Stimulated activated CD8-positive, alpha-beta memory T cell treated with anti-CD3 and anti-CD28 coated beads, Interleukin-7, amount 100 ng/mL, for 1 hour (primary cell): ENCODE measurements at places on chromosomes 1 and 21.

DNA sequence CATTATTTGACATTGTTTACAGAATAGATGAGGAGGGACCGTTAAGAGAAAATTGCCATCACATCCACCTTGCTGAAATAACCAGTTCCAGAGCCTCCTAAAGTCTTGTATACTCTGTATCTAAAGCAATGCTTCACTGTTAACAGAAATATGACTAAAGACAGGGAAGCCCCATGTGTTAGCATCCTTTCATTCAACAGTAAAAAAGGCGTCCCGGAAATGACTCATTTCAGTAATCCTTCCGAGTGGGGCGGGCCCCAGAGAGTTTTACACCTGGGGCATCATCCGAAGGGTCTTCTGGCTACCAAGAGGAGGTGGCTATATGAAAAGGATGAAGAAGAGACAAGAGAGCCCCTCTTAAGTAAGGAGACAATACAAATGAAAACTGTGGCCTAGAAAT, 227.2 kb downstream of the SLC45A1 start:
- no peak for DNase-seq

- DNase-seq, result no peak
Measured at GRCh38 chr1:147808025-147808424, 47.6 kb upstream of the GJA5 start.

GRCh38 chr1:211870156-211870555, 39.6 kb upstream of the LPGAT1 start:
- DNase-seq, result no peak

DNA sequence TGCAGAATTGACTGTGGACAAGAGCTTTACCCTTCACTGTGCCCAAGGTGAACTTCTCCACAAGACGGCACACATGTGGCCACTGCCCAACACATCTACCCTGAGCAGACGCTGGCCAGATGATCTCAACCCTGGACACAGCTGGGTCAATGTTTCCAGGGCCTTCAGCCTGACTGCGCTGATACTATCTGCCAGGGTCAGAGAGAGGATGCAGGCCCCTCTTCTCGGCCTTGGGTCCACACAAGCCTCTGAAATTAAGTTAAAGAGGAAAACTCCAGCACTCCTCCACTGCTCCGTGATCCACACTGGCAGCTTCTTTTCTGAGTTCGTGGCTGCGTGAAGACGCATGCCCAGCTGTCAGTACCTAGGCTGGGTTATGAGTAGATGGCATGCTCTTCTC, 58.1 kb downstream of the GLIS1 start:
- no peak for DNase-seq

DNA sequence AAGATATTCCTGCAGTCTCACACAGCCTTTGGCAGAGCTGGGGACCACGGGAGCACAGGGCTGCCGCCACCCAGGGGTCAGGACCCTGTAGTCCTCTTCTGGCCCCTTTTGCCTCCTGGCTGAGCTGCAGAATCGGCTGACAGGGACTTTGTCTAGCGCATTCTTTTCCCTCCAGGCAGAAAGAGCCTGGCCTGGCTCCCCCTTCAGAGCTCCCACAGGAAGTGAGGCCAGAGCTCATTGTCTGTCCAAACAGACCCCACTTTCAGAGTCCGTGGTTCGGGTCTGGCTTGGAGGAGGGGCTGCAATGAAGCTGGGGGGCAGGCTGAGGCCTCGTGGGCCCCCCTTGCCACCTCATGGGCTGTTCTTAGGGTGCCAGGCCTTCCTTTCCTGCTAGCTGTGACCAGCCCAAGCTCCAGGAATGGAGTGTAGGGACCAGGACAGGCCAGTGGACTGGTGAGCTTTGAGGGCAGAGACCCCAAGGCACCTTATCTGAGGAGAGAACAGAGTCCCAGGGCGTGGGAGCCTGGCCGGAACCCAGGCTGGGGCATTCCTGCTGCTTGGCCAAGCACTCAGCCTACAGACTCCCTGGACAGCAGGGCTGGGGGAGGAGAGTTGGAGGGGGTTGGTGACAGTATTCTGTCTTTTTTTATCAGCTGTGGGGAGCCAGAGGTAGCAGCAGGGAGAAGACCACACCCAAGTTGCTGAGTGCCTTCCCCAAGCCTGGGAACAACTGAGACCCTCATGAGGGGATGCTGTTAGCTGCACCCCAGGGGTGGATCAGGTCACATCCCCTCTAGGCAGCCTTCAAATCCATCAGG, 4.7 kb downstream of the CELSR2 start:
- DNase-seq, result no peak

DNA sequence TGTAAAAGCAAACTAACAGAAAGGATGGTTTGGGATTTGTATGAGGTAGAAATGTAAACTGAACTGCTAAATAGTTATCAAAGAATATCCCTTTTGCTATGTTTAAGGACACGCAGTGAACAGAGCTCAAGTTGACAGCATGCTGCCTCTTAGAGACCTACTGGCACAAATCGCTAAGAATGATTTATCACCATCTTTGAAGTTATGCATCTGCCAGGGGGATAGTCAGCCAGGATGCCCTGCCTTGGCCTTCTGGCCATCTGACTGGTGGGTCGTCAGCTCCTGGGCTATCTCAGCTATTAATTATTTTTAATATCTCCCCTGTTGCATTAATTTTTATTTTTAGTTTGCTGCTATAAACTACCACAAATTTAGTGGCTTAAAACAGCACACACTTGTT, 334.8 kb upstream of the KAZN start:
- DNase-seq, result no peak

GRCh38 chr1:15577691-15578090, 7.2 kb downstream of the AGMAT start:
- no peak for DNase-seq

GRCh38 chr1:185426848-185427247, 109.8 kb upstream of the IVNS1ABP start:
- no peak for DNase-seq

- DNase-seq, result no peak
Measured at GRCh38 chr1:203276916-203277545, 28.3 kb upstream of the BTG2 start.

GRCh38 chr1:172360985-172361384, 59.5 kb upstream of the C1orf105 start:
- DNase-seq, result no peak

- no peak for DNase-seq
Measured at GRCh38 chr21:26581818-26582217, 8.7 kb upstream of the CYYR1 start.

DNA sequence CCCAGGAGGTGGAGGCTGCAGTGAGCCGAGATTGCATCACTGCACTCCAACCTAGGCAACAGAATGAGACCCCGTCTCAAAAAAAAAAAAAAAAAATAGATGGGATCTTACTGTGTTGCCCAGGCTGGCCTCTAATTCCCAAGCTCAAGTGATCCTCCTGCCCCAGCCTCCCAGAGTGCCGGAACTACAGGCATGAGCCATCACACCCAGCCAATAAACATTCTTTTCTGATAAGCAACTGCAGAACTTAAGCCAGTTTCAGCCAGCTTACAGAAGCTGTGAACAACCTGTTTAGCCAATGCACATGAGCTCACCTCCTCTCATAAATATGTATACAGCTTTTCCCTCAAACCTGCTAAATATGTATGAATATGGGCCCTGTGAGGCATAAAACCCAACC, 3.1 kb upstream of the MIIP start:
- no peak for DNase-seq

GRCh38 chr1:47684518-47684917, 246.7 kb downstream of the FOXD2 start:
- DNase-seq, result no peak

- no peak for DNase-seq
Measured at GRCh38 chr1:12359359-12360133, 129.7 kb downstream of the VPS13D start.

GRCh38 chr21:14533499-14534428, 12.4 kb downstream of the SAMSN1 start:
- no peak for DNase-seq

GRCh38 chr1:50620680-50621329, 197.6 kb upstream of the DMRTA2 start:
- no peak for DNase-seq

DNA sequence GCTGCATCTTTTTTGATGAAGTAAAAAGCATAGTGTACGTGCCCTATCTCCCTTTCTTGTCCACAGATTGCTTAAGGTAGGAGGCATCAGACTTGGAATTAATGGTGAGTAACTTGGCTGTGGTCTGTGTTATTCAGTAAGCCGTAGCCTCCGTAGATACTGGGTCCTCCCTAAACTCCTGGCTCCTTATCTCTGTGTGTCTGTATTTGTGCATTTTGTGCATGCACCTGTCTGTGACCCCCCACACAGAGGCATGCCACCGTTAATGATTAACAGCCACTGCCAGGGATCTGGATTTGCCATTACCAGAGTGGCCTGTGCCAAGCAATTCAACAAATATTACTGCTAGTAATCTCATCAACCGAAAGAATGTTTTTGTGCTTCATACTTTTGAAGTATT, 31.9 kb downstream of the MAP3K21 start:
- no peak for DNase-seq

GRCh38 chr1:172453607-172454006, 9.7 kb upstream of the PIGC start:
- DNase-seq, result no peak

GRCh38 chr1:66351478-66351877, 182.5 kb upstream of the SGIP1 start:
- DNase-seq, result no peak

- no peak for DNase-seq
Measured at GRCh38 chr1:89622895-89623294, 10.0 kb upstream of the LRRC8C start.

DNA sequence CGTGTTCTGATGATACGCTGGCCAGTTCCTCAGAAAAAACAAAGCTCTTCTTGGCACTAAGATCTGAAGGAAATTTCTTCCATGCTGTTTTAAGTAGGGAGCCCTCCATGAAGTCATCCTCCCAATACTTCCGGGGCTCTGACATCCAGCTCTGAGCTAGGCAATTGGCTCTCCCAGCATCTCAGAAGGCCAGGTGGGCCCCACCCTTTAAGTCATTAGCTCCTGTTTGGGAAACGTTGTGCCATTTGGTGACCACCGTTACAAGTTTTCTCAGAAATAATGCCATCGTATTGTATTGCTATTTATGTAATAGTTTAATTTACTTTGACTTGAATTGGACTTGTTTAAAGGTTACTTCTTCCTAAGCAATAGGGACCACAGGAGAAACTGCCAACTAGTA, 130.3 kb upstream of the EDN2 start:
- DNase-seq, result no peak

DNA sequence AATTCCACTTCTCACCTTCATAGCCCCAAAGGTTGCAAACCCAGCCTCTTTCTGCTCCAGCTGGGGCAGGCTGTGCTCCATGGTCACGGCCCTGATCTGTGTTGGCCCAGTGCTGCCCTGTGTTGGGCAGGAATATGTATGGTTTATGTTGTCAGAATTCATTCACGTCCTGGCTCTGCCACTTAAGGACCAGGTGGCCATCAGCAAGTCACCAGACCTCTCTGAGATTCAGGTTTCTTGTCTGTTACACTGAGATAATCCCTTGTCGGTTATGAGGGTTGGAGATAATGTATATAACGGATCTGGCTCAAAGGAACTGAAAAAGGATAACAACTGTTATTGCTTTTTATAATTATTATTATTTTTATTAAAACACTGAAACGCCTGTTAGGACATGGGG, 39.1 kb upstream of the SELENON start:
- DNase-seq, result no peak

DNA sequence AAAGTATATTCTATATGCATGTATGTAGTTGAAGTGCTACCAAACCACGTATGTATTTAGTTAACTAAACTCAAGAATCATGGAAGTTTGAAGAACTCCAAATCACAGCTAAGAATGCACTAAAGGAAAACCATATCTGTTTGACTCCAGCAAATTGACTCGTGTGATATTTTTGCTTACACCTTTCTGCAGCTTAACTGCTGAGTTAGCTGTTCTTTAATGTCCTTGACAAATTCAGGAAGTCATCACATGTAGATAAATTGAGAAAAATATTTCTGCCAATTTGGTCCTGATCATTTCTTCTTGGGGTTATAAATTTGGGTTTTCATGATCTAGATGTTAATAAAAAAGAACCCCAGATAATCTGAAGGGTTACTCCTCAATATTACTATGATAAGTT, 83.0 kb downstream of the NFIA start:
- DNase-seq, result no peak

- DNase-seq, result no peak
Measured at GRCh38 chr1:245807306-245807705, 652.5 kb downstream of the KIF26B start.

GRCh38 chr1:165508291-165508690, 35.5 kb upstream of the LRRC52 start:
- no peak for DNase-seq

DNA sequence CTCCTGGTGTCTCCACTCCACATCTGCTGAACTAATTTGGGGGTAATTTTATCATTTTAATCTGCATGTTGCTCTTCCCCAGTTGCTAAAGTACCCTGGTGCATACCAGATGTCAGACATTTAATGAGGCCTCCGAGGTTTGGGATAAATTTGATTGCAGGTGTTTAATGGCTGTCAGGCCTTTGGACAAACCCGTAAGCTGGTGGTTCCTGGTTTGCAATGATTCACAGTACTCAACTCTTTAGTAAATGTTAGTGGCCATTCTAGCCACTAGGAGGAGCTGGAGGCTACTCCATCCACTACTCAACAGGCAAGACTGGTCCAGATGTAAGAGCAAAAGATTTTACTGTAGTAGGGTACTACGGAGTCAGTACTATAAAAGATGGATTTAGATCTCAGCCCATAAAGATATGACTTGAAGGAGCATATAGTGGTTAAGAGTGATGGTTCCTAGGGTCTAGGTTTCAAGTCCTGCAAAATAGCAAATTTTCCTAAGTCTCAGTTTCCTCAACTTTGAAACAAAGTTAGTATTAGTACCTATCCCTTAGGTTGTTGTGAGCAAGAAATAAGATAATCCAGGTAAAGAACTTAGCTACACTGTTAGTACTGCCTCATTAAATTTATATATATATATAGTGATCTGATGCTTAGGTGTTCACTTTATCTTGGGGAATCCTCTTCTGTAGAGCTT, 132.8 kb downstream of the SNX7 start:
- DNase-seq, result peak; percentile 21

GRCh38 chr1:27135541-27136235, 19.2 kb downstream of the SLC9A1 start:
- DNase-seq, result no peak

- no peak for DNase-seq
Measured at GRCh38 chr1:89351597-89352311, 12.1 kb upstream of the GBP6 start.

DNA sequence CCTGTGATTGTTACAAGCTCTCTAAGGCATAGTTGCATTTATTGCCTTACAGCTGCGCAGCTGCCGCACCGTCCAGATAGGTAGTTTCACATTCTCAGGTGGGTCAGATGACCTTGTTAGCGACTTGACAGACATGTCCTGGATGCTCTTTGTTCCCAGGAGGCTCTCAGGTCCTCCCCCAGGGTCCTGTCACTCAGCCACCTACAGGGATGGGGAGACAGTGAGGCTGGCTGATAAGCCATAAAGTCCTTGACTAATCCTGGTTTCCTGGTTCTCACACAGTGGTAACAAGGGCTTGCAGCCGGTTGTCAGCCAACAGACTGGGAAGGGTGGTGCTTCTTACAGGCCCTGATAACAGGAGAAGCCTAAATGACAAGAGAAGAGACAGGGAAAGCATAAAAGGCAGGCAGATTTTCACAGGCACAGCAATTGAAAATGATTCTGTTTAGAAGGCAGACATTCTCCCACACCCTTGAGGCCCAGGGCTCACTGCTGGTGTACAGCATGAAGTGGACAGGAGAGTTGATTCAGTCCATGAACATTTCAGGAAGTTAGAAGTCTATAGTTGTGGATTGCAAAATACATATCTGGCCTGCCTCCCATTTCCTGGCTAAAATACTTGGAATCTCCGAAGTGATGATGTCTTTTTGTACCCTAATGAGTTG, 2.9 kb downstream of the ARF1 start:
- DNase-seq, result no peak

GRCh38 chr1:198639671-198640143, 867 bp downstream of the PTPRC start:
- DNase-seq, result no peak
